H9 (cell line): ENCODE measurements at places on chromosomes 16 and 17. TPM values are rescaled to one million over a fixed set of nuclear protein-coding genes. Genes with fewer than 3 reads are reported as not detected.

Gene KCNH4
- 0.13 TPM in 1 of 2 replicates, not detected in the other for total RNA-seq

Gene CMTM2
- not detected in 2 replicates for total RNA-seq

Gene ASGR1
- total RNA-seq = 5.2 and 5.9 TPM in 2 replicates

Gene WFIKKN1
- total RNA-seq = 8.3 and 8.7 TPM in 2 replicates

Gene GNGT2
- total RNA-seq = 0.42 and 1.1 TPM in 2 replicates

Gene HEATR9
- not detected in 2 replicates for total RNA-seq

Gene ARL6IP1
- total RNA-seq = 197 and 205 TPM in 2 replicates

Gene FGF11
- 14.1 and 15.2 TPM in 2 replicates for total RNA-seq

Gene PYDC1
- 0.70 and 2.1 TPM in 2 replicates for total RNA-seq

Gene CHRNE
- 0.31 and 0.61 TPM in 2 replicates for total RNA-seq

DNA sequence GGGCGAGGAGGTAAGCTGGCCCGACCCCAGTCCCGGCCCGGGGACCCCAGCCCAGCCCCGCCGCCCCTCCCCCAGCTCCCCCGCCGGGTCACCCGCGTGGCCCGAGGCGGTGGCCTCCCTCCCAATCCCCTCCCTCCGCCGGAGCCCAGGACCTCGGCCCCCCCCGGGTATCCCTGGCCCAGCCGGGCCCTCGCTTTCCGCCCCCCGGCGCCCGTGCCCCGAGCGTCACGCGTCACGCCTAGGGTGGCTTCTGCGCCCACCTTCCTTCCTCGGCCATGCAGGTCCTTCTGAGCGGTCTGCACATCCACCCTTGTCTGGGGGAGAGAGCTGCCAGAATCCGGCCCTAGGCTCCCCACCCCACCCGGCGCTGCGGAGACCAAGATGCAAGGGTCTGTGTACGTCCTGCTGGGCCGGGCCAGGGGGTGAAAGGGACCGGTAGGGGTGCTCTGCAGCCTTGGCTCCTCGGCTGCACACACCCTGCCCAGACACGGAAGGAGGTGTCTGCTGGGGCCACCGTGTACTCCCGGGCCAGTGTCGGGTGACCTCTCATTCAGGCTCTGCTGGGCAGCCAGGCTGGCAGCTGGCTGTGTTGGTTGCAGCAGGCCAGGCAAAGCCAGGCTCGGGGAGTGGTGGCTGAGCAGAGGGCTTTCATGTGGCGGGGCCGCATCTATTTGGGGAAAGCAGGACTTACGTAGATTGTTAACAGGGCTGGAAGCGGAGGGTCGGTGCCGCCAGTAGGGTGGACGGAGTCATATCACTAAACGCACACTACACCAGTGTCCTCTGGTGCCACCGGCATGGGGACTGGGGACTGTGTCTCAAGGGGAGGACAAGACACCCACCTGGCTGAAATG lies 754 bp downstream of the RAB11FIP4 start:
- DNase-seq = peak; percentile 48

- peak; percentile 83 for DNase-seq
These were observed 505 bp upstream of the COG1 start for GRCh38 chr17:73192206-73192893.

GRCh38 chr17:35729405-35729833 lies 2.0 kb upstream of the RASL10B start:
- no peak for DNase-seq

- no peak for DNase-seq
These were observed 305.9 kb downstream of the CA10 start for GRCh38 chr17:51852603-51853002.

GRCh38 chr16:15950161-15950854 lies 892 bp downstream of the ABCC1 start:
- DNase-seq = no peak

DNA sequence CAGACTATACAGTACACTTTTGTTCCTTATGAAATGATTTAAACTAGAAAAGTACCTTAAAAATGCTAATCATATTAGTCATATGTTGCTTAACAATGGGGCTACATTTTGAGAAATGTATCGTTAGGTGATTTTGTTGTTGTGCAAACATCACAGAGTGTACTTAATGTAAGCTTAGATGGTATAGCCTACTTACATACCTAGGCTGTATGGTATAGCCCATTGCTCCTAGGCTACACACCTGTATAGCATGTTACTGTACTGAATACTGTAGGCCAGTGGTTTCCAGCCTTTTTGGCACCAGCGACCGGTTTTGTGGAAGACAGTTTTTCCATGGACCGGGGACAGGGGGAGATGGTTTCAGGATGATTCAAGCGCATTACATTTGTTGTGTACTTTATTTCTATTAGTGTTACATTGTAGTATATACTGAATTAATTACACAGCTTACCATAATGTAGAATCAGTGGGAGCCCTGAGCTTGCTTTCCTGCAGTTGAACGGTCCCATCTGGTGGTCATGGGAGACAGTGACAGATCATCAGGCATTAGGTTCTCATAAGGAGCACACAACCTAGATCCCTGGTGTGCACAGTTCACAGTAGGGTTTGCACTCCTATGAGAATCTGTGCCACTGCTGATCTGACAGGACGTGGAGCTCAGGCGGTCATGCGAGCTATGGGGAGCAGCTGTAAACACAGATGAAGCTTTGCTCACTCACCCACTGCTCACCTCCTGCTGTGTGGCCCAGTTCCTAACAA lies 35.0 kb upstream of the MRC2 start:
- DNase-seq = no peak

DNA sequence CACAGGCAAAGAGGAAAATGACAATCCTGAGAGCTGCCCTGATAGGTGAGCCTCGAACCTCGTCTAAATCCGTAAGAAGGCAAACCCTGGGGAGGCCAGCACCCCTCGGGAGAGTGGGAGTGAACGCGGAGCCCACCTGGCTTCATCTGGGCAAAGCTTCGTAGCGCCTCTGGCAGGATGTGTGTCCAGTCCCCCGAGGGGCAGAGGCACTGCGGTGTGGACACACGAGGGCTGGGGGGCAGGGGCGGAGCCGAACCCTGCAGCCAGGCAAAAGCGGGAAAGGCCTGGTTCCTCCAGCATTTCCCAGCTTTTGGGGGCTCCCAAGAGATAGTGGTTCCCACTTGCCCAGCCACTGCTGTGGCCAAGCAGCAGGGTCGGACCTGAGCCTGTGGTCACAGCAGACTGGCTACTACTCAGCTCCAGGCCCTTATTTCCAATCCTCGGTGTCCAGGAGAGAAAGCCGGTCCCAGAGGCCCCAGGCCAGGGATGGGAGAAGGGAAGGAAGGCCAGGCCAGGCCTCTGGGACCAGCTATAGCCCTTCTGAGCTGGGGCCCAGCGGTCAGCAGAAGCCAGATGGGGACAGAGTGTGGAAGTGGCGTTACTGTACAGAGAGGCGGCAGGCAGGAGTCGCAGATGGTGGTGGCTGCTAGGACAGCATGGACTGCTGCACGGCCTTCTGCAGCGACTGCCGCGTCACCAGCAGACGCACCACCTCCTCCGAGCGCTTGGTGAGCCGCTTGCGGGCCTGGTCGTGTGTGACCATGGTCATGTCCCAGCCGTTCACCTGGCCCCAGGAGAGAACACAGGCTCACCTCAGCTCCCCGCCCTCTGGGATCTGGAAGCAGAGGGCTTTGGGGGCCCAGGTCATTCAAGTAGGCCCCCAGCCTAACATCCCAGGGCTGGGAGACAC lies 5.0 kb downstream of the TAX1BP3 start:
- peak; percentile 34 for DNase-seq

- DNase-seq = peak; percentile 87
These were observed 10.7 kb upstream of the CENPV start for GRCh38 chr17:16363749-16364536.

DNA sequence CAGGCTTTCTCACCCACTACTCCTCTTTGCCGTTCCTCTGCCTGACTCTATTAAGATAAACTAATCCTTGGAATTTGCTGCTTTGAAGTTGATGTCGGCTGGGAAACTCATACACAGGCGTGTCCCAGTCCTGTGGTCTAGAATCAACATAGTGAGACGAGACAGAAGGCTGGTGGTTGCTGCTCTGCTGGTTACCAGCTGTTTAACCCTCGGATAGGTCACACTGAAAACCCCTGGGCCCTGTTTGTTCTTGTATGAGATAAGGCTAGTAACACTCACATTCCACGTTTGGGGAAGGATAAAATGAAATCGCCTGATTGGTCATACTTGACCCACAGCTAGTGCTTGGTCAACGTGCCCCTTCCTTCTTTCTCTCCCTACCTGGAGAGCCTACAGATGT lies 517.0 kb downstream of the CDH13 start:
- no peak for DNase-seq

GRCh38 chr17:40862985-40863733 lies 3.9 kb downstream of the KRT12 start:
- DNase-seq = peak; percentile 97

- no peak for DNase-seq
These were observed 16.2 kb downstream of the DYNLRB2 start for GRCh38 chr16:80557037-80557436.

GRCh38 chr16:4615384-4616046 lies 827 bp upstream of the UBALD1 start:
- DNase-seq = no peak
